Omental fat pad (tissue), 4 donors: ENCODE measurements at places on chromosomes 2 and 18. TPM values are rescaled to one million over a fixed set of nuclear protein-coding genes. Genes with fewer than 3 reads are reported as not detected.

- no peak for DNase-seq
Measured at GRCh38 chr2:226475650-226476049, 324.0 kb downstream of the IRS1 start.

DNA sequence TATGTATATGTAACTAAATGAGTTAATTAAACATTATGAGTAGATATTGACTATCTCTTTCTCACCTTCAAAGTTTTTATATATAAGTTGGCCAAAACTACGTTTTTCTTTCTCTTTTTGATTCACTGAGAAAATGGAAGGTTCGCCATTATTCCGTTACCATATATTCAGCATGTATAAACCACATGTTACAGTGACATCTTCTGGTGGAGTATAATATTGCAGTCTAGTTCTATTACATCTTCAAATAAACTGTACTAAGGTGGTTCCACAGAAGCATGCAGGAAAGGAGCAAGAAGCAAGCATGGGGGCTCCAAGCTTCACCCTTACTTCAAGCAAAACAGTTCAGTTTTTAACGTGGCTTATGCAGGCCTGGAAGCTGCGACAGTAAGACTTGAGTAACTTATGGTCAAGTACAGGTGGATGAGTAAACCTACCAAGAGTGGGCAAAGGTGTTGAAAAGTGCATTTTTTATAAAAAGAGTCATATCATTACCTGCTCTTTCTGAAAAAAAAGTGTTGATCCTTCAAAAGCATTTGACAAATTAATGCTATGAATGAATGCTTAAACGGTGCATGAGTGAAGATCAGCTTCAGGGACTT, 129.8 kb upstream of the RAB6C start:
- no peak for DNase-seq

DNA sequence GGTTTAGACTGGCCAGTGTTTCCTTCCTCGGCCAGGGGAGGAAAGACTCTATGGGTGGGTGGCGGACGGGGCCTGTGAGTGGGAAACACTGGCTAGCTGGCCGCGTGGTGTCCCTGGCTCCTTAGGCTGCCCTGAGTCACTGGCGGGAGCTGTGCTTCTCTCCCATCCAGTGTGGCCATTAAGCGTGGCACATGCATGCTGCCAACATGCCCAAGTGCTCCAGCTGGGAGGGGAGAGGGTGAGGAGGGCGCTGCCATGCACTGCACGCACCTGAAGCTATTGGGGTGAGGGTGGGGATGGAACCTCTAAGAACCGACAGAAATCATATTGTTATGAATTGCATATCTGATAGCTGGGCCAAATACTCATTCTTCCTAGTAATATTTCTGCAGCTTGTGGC, 270.8 kb downstream of the CALCRL start:
- no peak for DNase-seq

GRCh38 chr2:100039291-100039980, 103.0 kb downstream of the AFF3 start:
- no peak for DNase-seq

Gene ATP6V1B1
- 3.6 TPM for total RNA-seq
